ENCODE measurements at places on chromosomes 12 and 14.
A peak's percentile ranks its signal among the peaks of the same experiment; 100 is the strongest.

DNA sequence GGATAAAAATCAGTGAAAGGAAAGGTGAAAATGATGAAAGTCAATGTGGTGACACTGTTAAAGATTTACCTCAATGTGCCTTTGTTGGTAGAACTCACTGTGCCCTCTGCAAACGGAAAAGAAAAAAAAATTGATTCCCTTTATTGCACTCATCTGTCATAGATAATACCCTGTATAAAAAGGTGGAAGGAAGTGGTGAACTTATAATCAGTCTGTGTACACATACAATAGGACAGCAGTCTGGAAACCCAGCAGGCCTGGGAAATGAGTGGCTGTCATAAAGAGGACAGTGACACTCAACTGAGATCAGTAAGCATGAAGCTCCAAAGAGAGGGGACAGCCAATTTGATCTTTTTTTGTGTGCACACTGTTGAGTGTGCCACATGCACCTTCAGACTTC, 364.7 kb downstream of the NOVA1 start:
- DNase-seq = no peak

- peak; percentile 64 for DNase-seq
Observed at GRCh38 chr14:104639885-104640548, 35.4 kb upstream of the TMEM179 start.

DNA sequence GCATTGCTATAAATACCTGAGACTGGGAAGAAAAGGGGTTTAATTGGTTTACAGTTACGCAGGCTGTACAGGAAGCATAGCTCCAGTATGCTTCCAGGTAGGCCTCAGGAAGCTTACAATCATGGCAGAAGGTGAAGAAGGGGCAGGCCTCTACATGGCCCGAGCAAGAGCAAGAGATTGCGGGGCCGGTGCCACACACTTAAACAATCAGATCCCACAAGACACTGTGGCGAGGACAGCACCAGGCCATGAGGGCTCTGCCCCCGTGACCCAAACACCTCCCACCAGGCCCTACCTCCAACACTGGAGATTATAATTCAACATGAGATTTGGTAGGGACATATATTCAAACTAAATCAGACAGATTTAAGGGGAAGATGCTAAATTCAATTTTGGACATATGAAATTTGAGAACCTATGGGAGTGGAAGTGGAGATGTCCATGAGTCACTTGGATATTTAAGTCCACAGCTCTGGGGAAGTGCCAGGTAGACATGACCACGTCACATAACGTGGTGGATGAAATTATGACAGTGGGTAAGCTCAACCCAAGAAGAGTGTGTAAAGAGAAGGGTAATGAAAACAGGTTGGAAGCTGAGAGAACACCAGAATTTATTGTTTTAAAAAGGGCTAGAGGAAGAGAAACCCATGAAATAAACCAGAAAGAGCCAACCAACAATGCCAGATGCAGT, 1.5 kb upstream of the LTA4H start:
- DNase-seq = no peak

- no peak for DNase-seq
Observed at GRCh38 chr14:53772936-53773335, 183.7 kb downstream of the BMP4 start.

- peak; percentile 92 for DNase-seq
Observed at GRCh38 chr12:89733579-89734201, 25.1 kb upstream of the ATP2B1 start.

DNA sequence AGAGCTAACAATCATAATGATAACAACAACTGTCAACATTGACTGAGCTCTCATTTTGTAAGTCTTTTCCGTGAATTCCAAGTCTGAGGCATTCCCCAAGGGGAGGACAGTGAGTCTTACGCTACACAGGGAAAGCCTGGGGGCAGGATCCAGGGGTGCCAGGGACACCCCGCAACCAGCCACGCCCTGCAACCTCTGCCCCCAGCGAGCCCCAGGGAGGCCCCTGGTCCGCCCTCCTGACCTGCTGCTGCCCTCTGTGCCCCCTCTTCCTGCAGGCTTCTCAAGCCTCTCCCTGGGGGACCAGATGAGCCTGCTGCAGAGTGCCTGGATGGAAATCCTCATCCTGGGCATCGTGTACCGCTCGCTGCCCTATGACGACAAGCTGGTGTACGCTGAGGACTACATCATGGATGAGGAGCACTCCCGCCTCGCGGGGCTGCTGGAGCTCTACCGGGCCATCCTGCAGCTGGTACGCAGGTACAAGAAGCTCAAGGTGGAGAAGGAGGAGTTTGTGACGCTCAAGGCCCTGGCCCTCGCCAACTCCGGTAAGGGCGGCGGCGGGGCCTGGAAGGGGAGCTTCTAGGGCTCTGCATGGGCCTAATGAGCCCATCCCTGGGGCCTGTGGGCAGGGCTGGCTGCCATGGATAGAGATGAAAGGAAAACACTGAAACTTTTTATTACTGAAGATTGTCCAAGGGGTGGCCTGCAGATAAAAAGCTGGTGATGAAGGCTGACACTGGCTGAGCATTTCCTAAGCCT, 115.4 kb downstream of the ESRRB start:
- no peak for DNase-seq

DNA sequence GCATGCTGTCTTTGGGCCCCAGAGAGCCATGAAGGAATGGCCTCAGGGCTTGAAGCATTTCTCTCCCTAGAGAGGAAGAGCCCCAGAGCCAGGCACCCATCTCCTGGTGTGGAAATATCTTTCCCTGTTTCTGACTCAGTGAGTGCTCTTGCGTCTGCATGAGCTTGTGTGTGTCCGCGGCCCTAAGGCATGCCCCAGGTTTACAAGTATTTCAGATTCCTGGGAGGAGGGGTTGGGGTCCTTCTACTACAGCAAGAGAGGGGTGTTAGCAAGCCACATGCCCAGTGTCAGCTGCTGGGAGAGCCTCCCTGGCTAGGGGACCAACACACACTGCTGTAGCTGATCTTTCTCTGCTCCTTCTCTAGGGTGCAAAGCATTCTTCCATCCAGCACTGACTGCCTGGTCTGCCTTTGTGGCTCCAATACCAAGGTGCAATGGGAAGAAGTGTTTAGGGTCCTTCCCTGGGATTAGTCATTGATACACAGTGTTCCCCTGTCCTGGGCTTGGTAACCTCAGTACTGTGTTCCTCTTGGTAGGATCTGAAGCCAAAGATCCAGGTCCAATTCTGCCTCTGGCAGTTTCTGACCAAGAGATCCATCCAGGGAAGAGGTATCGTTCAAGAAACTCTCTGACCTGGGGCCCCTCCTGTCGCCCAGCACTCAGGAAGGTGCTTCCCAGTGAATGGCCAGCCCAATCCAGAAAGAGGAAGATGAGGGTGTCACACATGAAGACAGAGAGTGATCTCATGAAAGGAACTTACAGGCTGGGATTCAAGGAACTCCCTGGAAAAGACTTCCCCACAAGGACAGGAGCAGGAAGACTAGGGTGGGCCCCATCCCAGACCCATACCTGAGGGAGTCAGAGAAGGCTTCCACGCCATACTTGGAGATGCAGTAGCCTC, 3.1 kb downstream of the RDH16 start:
- peak; percentile 40 for DNase-seq

GRCh38 chr14:99930420-99931274, 134.6 kb upstream of the EVL start:
- no peak for DNase-seq

- no peak for DNase-seq
Observed at GRCh38 chr12:32559434-32559833, 119.7 kb upstream of the DNM1L start.

DNA sequence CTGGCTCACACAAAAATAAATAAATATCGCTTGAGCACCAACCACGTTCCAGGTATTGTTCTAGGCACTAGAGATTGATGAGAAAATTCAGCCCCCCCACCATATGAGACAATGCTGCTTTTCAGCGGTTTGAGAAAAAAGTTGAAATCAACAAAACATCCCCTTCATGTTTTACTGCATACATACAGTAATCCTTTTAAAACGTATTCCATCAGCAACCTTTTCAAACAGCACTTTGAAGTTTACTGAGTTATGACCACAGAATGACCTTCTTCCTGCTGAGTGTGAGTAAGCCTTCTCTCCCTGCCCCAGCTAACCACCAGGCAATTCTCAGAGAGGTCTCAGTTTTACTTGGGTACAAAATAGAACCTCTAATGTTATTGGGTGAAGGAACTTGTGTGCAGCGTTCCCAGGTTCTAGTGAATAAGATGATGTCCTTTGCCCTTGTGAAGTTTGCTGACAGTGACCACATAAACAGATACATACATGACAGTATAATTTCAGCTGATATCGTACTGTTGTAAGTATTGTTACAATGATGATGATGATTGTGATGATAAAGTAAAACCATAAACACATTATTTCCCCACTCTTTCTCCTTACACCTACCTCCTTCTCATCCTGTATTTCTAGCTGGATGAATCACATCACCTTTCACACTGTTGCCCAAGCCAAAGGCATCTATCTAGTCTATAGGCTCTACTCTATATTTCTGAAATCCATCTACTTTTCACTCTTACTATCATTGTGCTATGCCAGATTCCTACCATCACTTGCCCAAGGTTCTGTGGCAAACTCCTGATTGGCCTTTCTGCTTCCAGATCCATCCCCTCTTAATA, 124.4 kb upstream of the KRR1 start:
- DNase-seq = peak; percentile 51

DNA sequence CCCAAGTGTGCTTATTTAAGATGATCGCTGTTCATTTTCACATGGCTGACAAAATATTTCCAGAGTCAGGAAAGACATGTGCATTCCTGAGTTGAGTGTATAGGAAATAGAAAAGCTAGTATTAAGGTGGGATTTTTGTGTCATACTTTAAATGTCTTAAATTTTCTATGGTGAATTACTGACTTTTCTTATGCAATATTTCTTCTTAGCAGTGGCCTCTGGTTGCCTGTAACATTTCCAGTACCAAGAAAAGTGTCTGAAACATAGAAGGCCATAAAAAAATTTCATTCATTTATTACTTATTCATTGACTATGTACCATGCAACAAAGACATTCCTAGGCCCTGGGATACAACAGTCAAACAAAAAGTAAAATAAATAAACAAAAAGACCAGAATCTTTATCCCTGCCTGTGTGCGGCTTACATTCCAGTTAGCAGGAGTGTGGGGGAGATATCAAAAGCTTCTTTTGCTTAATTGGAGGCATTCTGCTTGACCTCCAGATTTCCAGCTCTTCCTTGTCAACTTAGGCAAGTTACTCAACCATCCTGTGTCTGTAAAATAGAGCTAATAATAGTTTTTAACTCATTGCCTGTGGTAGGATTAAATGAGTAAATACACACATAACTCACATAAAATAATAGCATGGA, 216.3 kb upstream of the FLRT2 start:
- DNase-seq = no peak

GRCh38 chr12:62839869-62840660, 94.9 kb downstream of the PPM1H start:
- no peak for DNase-seq

DNA sequence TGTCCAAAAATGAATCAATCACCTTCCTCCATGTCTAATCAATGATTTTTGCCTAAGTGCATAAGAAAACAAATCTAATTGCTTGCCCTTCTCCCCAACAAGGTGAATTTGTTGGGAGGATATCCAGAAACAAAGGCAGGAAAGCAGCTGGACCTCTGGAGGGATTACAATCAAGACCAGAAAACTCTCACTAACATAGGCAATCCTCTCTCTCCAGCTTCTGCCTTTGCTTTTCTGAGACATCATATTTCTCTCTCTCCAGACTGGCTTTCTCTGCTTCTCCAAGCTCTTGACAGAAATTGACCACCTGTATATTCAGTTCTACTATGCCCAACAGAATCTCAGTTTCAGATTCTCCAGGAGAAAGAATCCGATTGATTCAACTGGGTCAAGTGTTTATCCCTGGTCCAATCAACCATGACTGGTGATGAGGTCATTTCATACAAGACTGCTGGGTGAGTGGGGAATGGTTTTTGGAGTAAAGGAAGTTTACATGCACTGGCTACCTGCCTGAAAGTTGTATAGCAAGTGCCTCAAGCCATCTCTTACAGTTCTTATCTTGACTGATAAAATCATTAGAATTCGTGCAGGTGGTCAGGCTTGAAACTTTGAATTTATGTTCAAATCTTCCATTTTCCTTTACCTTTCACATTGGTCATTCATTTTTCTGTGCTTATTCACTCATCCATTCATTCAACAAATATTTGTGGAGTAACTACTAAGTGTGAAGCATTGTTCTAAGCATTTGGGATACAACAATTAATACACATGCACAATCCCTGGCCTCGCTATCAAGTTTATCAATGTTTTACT, 22.2 kb upstream of the CFAP54 start:
- DNase-seq = no peak

GRCh38 chr14:20332431-20332787, 670 bp downstream of the CCNB1IP1 start:
- no peak for DNase-seq

DNA sequence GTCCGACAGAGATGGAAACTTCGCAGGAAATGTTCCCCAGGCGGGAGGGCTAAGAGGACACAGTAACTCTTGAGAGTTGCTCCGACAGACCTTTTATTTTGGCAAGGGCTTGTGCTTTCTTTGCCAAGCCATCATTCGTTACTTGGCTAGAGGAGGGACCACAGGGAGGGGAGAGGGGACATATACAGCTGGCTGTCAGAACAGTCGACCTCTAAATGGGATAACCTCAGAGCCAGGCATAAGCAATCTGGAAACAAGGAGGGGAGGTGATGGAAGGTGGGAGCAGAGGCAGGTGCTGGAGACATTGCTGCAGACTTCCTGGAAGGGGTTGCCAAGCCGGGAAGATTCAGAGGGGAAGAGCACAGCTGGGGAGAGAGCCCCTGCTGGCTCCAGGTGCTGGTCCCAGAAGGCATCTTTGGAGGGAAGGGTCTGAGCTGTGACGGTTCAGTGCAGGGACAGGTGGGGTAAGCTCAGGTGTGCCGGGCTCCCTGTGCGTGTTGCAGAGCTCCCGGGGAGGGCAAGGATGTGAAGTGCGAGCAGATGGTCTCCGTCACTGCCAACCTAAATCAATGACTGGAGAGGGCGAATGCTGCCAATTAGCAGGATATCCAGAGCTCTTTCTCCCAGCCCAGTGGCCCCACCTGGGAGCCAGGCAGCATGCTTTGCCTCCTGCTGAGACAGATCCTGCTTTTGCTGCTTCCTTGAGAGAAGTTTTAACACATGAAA, 50.1 kb downstream of the CHST11 start:
- no peak for DNase-seq

DNA sequence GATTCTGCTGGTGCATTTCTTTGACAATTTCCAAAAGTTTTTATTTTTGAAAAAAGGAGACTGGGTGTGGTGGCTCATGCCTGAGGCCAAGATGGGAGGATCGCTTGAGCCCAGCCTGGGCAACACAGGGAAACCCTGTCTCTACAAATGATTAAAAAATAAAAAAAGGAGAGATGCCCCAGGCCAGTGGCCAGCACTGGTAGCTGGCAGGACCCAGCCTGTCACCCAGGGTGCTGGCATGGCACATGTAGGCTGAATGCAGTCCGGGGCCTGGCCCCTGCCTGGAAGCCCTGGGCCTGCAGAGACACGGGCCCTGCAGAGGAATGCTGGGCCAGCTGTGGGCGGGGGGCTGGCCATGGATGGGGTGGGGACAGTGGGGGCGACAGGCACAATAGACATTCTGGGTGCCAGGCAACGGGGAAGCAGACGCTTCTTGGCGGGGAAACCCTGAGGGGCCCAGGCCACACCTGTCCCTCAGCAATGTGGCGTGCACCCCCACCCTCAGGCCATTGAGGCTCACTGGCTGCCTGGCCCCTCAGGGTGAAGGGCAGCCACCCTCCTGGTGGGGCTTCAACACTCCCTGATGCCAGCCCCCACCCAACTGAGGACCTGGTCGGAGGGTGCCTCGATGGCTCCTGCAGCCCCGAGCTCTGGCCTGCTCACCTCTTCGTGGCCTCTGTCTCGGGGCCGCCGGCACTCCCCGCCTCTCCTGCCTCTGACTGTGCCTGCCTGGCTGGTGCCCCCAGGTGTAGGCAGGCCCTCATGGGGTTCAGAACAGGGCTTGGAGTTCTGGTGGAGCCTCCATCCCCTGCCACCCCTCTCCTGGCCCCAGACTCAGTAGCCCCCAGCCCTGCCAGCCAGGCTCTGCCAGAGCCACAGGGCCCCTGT, 12.1 kb downstream of the TRMT61A start:
- DNase-seq = no peak
